ENCODE measurements at places on chromosomes 11 and 22.

- no peak for DNase-seq
These were observed 84.0 kb downstream of the MYEOV start for GRCh38 chr11:69377953-69378302.

DNA sequence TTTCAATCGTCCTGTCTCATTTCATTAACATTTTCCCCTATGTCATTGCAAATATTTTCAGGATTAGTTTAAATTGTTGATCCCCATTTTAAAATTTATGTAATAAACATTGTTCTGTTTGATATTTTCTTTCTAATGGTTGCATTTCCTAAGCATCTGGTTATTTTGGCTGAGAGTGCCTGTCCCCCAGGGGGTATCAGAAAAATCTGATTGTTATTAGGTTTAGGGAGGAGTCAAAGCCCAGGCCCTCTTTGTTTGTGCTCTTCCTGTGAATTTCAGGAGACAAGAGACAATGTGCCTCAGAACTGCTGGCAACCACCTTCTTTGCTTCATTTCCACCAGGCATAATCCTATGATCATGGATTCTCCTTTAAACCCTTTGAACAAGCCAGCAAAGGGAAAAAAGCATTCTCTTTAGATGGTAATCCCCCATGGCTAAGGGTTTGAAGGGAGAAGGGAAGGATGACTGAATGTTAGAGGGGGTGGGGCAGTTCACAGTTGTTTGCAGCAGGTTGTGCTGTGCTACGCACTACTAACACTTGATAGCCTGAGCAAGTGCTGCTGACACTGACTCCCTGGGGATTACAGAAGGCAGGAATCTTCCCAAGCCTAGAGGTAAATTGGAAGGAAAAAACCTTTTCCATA is 462.4 kb upstream of the LRRC4C start:
- no peak for DNase-seq

- no peak for DNase-seq
These were observed 688 bp downstream of the PTS start for GRCh38 chr11:112226831-112227401.

GRCh38 chr11:13480198-13480597 is 15.6 kb downstream of the PTH start:
- DNase-seq: no peak

- DNase-seq: no peak
These were observed 1281.0 kb downstream of the LRRC4C start for GRCh38 chr11:40178470-40178869.

- DNase-seq: no peak
These were observed 10.3 kb downstream of the TNNT3 start for GRCh38 chr11:1929621-1930461.

DNA sequence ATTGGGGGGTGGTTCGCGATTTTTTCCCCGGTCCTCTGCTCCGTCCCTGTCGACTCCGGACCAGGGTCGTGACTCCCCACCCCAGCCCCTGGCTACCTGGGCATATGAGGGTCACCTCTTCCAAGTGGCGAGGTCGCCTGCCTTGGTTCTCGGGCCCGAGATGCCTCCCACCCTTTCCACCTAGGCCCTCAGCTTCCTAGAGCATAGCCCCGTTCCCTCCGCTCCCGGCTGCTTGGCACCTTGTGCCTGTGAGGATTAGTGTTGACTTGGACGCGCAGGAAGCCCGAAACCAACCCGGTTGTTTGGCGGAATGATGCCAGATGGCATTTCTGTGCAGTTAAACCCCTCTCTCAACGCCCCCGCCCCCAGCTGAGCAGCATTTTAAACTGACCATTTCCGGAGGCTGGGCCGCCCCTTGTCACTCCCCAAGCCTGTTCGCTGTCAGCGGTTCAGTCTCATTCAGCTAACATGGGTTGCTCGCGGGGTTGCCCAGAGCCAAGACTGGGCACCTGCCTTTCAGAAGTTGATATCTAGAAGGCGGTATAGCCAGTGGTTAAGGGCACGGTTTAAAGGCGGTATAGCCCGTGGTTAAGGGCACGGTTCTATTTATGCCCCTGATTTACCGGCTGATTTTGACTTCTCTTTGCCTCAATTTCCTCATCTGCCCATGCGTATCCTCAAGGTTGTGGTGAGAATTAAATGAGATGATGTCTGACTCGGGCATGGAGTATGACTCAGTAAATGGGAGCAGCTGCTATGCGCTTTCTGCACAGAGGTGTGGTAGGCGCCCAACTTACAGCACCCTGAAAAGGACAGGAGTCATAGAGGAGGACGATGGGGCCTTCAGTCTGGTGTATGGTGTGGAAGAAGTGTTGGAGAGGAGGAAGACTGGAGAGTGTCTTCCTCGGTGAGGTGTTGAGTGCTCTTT is 639 bp downstream of the INCENP start:
- no peak for DNase-seq

GRCh38 chr22:35116269-35116668 is 50.3 kb downstream of the ISX start:
- no peak for DNase-seq

GRCh38 chr11:68680541-68681231 is 3.7 kb upstream of the GAL start:
- no peak for DNase-seq

- no peak for DNase-seq
These were observed 787 bp downstream of the SMDT1 start for GRCh38 chr22:42080287-42080686.

GRCh38 chr11:47469361-47470179 is 20.6 kb upstream of the RAPSN start:
- DNase-seq: no peak

DNA sequence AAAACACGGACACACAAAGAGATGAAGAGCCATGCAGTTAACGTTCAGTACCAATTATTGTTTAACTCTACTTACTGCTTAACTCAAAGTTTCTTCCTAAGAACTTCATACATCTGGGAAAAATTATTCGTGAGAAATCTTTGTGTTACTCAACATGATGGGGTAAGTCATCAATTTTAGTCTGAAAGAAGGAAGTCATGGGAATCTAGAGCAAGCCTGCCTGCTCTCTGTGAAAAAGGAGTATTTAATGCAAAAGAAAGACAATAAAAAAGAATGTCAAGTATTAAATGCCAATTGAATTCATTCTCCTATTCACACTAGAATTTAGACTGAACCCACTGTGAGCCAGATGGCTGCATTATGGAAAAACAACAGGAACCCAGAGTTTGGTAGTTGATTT is 16.0 kb downstream of the TMEM123 start:
- no peak for DNase-seq

- DNase-seq: peak; percentile 40
These were observed 69.7 kb upstream of the TCF20 start for GRCh38 chr22:42340150-42340549.

DNA sequence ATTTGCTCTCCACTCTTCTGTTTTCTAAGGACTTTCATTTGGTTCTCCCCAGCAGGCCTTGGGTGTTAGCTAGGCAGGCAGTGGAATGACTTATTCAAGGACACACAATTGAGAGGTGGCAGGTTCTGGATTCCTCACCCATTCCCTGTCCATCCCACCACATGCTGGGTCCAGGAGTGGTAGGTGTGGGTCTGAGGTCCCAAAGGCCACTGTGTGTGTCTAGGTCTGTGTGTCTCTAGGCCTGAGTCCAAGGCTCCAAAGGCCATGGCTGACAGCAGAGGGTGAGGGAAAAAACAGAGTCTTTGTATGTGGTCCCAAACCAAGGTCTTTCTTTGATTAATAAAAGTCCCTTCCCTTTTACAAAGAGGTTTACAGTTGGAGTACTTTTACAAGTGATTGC is 40.8 kb downstream of the SLC5A1 start:
- DNase-seq: no peak

- DNase-seq: no peak
These were observed 31.6 kb downstream of the C11orf58 start for GRCh38 chr11:16770016-16770415.

DNA sequence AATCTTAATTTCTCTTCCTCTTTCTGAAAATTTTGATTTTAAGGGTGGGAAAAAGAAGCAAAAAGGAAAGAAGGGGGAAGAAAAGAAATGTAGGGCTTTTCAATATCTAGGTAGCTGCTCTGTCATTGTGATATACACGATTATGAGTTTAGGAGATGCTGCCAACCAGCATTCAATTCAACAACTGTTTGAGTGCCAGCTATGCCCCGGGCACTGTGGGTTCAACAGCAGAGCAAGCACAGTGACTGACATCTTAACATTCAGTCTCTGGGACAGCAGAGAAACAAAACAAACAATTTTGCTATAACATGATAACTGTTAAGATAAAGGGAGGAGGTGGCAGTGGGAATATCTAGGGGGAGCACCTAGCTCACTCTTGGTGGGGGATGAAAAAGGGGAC is 91.6 kb downstream of the DBX1 start:
- DNase-seq: no peak

DNA sequence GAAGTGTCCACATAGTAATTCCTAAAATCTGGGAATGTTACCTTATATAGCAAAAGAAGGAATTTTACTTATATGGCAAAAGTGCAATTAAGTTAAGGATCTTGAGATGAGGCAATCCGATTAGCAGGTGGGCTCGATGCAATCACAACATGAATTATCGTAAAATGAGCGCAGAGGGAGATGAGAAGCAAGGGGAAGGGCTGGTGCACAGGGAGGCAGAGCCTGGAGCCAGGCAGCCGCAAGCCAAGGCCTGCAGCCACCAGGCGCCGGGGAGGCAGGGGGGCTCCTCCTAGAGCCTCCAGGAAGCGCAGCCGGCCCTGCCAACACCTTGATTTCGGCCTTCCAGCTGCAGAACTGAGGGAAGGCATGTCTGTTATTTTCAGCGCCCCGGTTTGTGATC is 85.7 kb downstream of the CELSR1 start:
- DNase-seq: no peak

- no peak for DNase-seq
These were observed 16.7 kb downstream of the AMOTL1 start for GRCh38 chr11:94784884-94785283.

GRCh38 chr11:126601550-126602215 is 246.2 kb downstream of the ST3GAL4 start:
- no peak for DNase-seq

Data from NCI-H524 treated with DMSO at 0.1 percent for 48 hours (cell line).